LoVo (cell line): ENCODE measurements at places on chromosomes 3 and 15.

GRCh38 chr15:89108835-89109234 lies 20.6 kb downstream of the ABHD2 start:
- DNase-seq: no peak

- no peak for DNase-seq
Observed at GRCh38 chr3:153277029-153277428, 115.0 kb downstream of the RAP2B start.

DNA sequence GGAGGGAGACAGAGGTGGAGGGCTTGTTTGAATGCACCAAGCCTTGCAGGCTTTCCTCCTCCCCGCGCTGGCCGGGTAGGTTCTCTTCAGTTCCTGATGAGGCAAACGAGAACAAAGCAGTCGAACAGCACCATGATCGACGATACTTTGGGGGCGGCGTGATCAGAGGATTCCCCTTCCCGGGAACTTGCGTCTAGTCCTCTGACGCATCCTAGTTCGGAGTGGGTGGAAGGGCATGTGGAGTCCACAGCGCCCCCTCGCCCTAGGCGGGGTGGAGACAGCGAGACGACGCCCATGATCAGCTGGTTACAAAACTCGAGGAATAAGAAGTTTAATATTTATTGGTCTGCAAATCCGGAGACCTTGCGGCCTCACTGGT lies 452 bp upstream of the SV2B start:
- DNase-seq: no peak

DNA sequence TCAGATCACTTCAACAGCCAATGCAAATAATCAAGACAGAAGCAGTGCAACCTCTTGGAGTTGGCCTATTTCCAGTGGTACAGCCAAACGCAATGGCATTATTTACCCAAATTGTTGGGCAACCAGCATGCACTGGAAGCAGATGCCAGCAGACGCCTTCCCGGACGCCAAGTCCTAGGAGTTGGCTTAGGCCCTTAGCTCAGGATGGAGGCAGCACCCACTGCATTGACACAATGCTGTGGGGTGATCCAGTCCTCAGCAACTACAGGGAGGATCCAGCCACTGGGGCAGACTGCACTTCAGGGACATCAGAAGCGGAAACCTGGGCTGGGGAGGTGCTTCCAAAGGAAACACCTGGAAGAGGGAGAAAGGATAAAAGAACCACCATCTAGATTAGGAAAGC lies 290.4 kb downstream of the FAM43A start:
- DNase-seq: no peak
